ENCODE measurements at places on chromosomes 3 and 15.

GRCh38 chr3:181564222-181564621 is 147.5 kb upstream of the SOX2 start:
- DNase-seq: no peak

DNA sequence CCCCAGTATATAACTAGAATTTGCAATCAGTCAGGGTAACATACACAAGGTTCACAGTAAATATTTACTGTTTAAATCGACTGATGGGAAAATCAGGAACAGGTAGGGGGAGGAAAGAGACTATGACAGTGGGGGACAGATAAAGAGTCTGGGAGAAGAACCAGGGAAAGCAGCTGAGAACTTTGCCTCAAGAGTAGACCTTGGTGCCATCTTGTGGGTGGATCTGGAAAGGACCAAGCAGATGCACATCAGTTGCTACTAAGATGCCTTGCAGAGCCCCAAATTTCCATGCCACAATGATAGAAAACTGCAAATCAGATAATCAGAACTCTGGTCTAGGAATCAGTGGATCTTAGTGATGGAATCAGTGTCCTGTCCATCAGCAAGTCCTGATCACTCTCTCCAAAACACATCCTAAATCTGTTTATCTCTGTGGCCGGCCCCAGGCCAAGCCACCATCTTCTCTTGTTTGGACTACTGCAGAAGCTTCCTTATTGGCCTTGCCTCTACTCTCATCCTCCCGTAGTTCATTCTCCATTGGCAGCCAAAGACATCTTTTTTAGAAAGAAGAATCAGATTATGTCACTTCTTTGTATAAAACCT is 62.7 kb downstream of the PDE8A start:
- peak; percentile 59 for DNase-seq

DNA sequence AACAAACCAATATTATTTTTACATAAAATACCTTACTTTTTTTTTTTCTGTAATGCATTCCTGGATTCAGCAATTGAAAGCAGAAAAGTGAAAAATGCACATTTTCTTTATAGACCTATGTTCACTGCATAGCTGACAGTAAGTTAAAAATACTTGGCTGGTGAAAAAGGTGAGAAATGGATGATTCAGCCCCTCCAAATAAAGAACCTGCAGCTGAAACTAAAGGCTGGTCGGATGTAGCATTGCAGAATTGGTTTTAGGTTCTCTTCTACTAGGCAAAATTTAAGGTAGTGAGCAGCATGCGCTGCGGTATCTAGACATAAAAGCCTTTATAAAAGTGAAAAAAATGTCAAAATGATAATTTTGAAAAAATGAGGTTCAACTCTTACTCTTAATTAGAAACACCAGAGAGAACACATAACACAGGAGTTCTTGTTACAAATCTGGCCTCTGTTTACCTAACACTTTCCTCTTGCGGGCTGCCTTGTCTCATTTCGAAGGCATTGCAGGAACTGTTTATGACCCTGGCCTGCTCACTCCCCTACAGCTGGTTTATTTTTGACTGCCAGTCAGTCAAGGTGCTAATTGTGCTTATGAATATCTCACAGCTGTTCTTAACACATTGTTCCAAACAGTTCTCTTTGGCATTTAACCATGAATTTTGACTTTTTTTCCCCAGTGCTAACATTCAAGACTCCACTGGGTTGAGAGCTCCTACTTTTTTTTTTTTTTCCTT is 455.4 kb upstream of the TBL1XR1 start:
- no peak for DNase-seq

DNA sequence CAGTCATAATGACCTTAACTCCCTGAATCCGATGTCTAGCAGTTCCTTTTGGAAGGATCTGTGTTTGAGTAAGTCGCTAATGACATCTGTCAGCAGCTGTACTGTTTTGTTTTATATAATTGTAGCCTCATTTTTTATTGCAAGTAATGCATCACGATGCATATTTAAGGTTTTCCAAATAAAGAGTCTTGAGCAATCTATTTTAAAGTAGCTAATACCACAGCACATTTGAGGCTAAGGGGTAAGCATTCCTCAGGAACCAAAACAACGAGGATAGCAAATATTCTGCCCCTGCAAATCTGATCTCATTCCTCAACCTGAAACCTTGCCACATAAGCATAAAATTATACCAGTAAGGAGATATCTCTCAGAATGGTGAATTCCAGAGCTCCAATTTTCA is 98.7 kb downstream of the TBC1D5 start:
- DNase-seq: no peak

- DNase-seq: no peak
These were observed 77.8 kb upstream of the TBC1D5 start for GRCh38 chr3:17820275-17820674.

GRCh38 chr3:153210146-153210545 is 48.1 kb downstream of the RAP2B start:
- no peak for DNase-seq

DNA sequence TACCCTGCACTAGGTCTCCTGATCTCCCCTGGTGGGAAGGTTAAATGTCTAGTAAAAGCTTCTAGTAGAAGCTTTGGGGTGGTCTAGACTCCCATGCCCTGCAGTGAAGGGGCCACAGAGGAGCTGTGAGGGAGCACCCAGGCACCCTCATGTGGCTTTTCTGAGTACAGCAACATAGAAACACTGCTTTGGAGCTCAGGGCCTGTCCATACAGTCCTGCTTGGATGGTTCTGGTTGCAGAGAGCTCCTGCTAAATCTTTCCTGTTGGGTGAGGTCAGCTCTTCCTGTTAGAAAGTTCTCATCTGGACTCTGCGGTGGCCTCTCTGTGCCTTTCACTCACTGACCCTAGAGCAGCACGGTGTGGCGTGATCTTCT is 47.8 kb downstream of the GPD1L start:
- DNase-seq: peak; percentile 28

DNA sequence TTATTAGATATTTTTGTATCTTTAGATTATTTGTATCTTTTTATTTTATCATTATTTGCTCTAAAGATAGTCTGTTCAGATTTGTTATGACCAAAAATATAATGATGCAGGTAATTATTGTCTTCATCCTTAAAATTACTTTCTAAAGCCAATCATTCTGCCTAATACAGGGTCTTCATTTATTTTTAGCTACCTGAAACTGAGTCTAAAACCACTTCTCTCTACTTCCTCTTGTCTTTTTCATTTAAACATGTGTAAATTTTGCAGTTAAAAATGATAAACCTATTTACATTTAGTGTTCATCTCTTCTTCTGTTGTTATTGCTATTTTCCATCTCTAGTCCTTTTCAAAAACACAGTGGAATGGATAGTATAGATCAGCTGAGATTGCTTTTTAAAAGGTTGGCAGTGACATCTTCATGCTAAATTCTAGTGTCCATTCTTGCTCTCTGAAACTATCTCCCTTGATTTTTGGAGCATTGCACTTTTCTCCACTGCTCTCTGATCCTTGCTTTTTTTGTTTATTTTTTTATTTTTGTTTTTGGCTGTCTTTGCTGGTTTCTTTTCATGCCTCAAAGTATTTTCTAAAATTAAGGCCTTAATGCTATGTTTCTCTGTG is 91.8 kb downstream of the UBE2E2 start:
- no peak for DNase-seq

DNA sequence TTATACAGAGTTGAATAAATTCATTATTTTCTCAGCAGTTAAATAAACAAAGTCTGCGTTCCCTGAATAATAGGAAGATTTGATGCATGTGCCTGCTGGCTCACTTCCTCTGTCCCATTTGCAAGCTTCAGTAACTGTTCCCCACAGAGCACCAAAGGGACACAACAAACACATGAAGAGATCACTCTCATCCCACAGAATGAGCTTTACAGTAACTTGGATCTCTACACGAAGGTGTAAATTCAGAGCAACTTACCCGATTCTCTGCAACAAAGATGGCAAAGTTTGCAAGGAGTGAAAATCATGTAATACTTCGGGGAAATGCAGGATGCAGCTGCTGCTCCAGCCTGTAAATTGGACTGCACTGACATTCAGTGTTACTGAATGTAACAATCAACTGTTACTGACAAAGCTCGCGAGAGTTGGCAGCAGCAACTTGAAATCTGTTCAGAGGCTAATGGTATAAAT is at the start of gene BCHE:
TSS of gene BCHE (minus strand) at position 366 of the 468 bp plus-strand sequence. CDS start 6,390 bp downstream, outside the sequence.
- peak; percentile 22 for DNase-seq

- DNase-seq: no peak
These were observed 99.4 kb downstream of the RPL39L start for GRCh38 chr3:187039723-187040414.

- no peak for DNase-seq
These were observed 117.6 kb upstream of the TBL1XR1 start for GRCh38 chr3:177314897-177315296.

DNA sequence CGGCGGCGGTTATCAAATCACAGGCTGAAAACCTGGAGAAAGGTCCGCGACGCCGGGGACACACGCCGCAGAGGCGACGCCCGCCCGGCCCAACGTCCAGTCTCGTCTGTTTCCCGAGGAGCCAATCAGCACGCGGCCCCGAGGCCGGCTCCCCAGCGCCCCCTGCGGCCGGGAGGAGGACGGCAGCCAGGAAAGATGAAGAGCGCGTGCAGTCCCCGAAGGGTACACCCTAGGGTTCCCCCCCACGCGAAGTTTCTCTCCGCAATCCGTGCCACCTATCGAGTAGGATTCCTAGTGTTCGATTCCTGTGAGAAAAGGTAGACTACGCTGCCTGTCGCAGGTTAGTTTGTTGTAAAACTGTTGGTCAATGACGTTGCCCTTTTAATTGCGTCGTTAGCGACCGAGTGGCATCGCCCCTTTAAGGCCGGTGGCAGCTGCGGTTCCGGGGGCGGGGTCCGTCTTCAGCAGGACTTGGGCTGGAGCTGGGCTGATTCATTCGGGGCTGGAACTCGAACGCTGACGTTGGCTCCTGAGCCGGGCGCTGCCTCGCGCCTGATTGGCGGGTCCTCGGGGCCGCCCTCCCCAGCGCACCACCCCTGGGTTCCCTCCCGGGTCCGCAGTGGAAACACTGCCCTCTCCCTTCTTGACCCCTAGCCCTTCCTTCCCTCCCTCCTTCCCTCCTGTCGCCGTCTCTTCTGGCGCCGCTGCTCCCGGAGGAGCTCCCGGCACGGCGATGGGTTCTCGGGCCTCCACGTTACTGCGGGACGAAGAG is at the start of the genes CHP1 and EXD1:
TSS of gene CHP1 (plus strand) at position 619 of the 772 bp plus-strand sequence. CDS start at position 734, 115 bp downstream.
TSS of gene EXD1 (minus strand) at position 108 of the 772 bp plus-strand sequence. CDS start 4,182 bp downstream, outside the sequence.
- peak; percentile 93 for DNase-seq

DNA sequence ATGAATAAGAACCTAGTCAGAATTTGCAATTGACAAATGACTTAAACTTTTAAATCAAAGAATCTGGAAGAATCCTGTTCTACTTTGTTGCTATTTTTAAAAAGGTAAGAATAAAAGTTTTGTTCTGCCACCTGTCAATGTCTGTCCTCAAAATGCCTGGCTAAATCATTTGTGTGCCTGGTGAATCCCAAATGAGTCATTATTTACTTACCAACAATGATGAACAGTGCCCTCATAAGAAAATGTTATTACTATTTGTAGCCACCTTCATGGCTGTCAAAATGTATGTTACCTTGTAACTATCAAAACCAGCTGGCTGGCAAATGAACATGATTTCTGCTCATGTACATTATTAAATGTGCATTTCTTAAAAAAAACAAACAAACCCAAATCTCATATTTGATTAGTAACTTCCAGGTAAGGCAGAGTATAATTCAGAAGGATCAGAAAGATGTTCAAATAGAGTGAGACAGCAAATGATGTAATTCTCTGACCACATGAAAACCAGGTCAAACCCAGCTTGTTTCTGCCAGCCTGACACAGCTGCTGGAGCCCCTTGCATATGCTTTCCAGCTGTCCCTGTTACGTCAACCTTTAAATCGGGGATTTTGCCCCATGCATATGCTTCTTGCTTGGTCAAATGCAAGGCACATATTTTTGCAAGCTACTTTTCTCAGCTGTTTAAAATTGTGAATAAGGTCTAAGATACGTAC is 137.9 kb downstream of the SSR3 start:
- DNase-seq: no peak

- no peak for DNase-seq
These were observed 16.2 kb upstream of the RPS17 start for GRCh38 chr15:82556315-82557035.

- DNase-seq: no peak
These were observed 21.0 kb upstream of the ATP2B2 start for GRCh38 chr3:10526366-10526765.

DNA sequence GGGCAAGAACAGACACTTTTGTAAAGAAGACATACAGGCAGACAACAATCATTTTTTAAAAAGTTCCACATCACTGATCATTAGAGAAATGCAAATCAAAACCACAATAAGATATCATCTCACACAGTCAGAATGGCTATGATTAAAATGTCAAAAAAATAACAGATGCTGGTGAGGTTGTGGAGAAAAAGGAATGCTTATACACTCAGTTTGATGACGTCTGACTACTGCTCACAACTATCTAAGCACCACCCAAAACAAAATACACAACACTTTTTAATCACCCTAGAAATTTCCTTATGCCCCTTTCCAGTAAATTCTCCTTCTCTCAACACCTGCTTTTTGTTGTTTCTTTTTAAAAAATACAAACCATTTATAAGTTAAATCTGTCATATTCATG is 228.8 kb downstream of the ISL2 start:
- no peak for DNase-seq

GRCh38 chr3:24249523-24249922 is 245.1 kb downstream of the THRB start:
- no peak for DNase-seq

DNA sequence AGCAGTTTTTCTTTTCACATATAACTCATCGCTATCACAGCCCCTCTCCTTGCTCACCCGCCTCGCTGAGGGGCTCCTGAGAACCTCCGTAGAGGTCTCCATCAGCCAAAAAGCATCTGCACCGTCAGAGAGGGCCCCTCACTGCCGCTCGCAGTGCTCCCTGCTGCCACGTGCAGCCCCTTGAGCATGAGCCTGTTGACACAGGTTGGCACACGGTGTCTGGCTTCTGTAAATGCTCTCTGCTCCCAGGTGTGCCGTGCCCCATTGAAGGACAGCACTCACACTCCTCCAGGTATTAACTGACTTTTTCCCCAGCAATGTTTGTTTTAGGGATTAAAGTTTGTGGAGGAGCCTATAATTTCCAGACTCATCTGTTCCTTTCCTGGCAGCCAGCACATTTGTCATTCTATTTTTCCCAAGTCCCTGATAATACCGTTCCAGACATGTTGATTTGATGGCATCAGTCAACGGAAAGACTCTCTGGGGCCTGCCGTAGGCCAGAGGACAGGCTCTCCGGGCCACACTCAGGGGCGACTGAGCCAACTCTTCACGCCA is 2.1 kb upstream of the FURIN start:
- DNase-seq: no peak

DNA sequence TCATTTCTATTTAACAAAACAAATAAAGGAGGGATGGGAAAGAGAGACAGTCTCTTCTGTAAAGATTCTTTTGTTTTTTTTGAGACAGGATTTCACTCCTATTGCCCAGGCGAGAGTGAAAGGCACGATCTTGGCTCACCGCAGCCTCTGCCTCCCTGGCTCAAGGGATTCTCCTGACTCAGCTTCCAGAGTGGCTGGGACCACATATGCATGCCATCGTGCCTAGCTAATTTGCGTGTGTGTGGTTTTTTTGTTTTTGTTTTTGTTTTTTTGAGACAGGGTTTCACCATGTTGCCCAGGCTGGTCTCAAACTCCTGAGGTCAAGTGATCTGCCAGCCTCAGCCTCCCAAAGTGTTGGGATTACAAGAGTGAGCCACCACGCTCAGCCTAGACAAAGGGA is 23.3 kb downstream of the STAG1 start:
- no peak for DNase-seq

GRCh38 chr3:175349168-175349567 is 490.0 kb downstream of the NAALADL2 start:
- DNase-seq: no peak

GRCh38 chr15:89971592-89971997 is 29.5 kb upstream of the ZNF710 start:
- DNase-seq: peak; percentile 76

GRCh38 chr15:97459771-97460170 is 500.7 kb upstream of the ARRDC4 start:
- no peak for DNase-seq

Measured in endothelial cell (in vitro differentiated cells).